ENCODE measurements at places on chromosomes 4 and X. TPM values are rescaled to one million over a fixed set of nuclear protein-coding genes. Genes with fewer than 3 reads are reported as not detected.

The RTL5 gene
- total RNA-seq = 0.14 TPM

DNA sequence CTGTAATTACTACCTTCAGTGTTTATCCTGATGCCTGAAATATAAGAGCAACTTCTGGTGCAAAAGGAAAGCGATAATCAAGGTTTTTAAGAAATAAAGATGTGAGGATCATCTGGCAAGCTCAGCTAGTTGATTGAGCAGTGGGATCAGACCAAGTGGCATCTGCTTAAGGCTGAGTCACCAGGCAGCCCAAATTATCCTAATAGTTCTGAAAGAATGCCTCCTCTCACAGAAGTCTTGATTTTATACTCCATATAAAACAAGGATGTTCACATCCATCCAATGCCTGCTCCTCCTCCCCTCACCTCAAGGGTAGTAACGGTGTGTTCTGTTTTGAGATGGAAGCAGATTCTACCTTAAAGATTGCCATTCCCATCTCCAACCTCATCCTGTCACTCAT, 134.5 kb upstream of the RASGEF1B start:
- no peak for DNase-seq

The SH3BP2 gene
- 37.4 TPM for total RNA-seq

DNA sequence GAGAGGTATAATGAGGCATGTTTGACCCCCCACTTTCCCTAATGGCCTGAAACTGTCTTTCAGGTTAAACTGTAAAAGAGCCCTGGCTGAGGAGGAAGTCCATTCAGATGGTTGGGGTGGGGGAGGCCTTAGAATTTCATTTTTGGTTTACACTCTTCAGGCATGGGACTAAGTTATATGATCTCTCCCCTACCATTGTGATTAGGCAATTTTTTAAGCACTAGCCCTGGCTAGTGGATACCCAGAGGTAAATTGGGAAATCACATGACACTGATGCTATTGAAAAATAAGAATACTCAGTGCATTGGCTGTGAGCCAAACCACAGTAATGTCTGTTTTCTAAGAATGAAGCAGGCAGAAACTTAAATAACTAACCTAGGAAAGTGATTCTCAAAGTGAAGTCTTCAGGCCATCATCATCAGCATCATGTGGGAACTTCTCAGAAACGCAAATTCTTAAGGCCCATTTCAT, 149.7 kb downstream of the RRAGB start:
- DNase-seq = no peak

GRCh38 chr4:1329408-1330371, 17.3 kb upstream of the UVSSA start:
- DNase-seq = peak; percentile 69

- DNase-seq = no peak
Observed at GRCh38 chrX:116226665-116227484, 56.3 kb downstream of the AGTR2 start.

GRCh38 chr4:109966891-109967481, 54.3 kb downstream of the EGF start:
- DNase-seq = no peak

The MAGEA11 gene
- total RNA-seq = not detected

DNA sequence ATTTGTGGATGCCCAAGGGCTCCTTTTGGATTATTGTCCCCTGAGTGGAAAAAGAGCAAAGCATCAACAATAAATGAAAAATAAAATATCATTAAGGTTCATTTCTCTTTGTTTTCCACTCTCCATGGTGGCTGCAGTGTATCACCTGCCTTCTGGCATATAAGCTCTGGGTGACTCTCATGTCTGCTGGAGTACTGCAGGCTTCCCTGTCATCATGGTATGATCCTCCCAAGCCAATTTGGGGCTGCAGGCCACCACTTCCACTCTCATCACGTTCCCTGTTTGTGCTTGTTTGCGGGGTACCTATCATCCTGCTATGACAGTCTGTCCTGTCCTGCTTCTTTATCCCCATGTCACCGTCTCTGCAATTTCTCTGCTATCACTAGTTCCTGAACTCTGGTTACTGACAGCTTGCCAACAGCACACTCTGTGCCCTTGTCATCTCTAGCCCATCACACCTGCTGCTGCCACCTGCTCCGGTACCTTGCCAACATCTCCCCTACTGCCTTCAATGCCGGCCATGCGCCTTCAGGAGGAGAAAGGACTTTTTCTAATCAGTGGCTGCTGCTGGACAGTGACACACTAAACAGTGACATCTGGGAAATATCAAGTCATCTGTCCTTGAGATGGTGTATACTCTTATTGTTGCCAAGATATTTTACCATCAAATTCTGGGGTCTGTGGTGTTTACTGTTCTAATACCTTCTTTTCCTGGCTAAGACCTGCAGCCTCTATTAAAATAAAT, 23.0 kb upstream of the FGF5 start:
- no peak for DNase-seq

- DNase-seq = no peak
Observed at GRCh38 chr4:138561276-138561880, 319.2 kb upstream of the SLC7A11 start.

DNA sequence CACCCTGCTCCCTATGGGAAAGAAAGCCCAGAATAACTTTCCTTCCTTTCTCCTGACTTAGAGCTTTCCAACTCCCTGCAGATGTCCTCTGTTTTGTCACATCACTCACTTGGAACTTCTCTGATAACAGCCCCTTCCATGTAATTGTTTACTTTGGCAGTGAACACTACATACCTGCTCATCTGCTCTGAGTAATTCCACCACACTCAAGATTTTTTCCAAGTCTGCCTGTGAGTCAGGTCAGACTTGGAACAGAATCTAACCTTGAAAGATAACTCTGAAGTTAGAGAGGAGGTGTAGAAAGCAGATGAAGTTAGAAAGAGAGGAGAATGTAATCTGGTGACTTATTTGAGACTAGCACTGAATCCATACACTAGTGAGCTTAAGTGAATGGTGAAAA, 7.4 kb downstream of the MAGEB10 start:
- peak; percentile 84 for DNase-seq

The FDCSP gene
- not detected for total RNA-seq

DNA sequence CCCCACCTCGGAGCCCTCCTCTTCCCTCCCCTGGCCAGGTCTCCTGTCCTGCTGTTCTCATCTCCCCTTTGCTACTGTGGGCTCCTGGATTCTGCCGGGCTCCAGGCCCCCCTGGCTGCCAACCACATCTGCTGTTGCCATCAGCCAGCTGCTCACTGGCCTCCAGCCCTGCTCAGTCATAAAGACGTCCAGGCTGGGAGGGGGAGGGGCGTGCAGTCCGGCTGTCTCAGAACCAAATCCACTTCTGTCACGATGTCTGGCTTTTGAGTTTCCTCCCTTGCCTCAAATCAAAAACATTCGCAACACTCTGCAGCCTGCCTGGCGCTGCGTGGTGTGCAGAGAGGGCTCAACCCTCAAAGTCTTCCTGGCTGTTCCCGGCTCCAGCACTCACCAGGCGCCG, 7.1 kb downstream of the RASL11B start:
- DNase-seq = no peak

GRCh38 chrX:1205681-1206611, 6.5 kb downstream of the CRLF2 start:
- peak; percentile 94 for DNase-seq

- DNase-seq = no peak
Observed at GRCh38 chrX:66013194-66013816, 26.6 kb downstream of the VSIG4 start.

- no peak for DNase-seq
Observed at GRCh38 chrX:41407816-41408215, 39.3 kb upstream of the NYX start.

The GAB3 gene
- 0.83 TPM for total RNA-seq

- DNase-seq = no peak
Observed at GRCh38 chrX:119605464-119606279, 552 bp downstream of the NKRF start.

The NPY1R gene
- 1.4 TPM for total RNA-seq

DNA sequence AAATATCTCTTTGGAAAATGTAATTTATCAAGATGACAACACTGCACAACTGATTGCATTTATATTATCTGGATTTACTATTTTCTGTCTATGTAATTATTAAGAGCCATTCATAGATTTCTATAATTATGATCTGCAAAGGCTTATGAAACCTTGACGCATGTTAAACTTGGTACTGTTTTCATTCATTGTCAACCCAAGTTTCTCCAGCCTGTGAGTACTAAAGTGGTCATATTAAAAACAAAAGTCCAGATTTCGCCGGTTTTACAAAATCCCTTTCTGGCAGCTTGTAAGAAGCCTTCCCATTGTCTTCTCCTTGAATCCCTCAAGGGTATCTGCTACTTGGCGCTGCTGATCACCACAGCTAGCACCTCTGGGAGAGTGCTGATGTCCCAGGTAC, 19.7 kb upstream of the GRPR start:
- DNase-seq = no peak

The ARMCX2 gene
- 31.3 TPM for total RNA-seq

GRCh38 chr4:168881781-168882420, 128.2 kb downstream of the CBR4 start:
- no peak for DNase-seq

GRCh38 chr4:126106658-126107057, 791.9 kb downstream of the FAT4 start:
- DNase-seq = no peak

GRCh38 chr4:184347251-184348239, 126.8 kb downstream of the IRF2 start:
- peak; percentile 8 for DNase-seq

All from A172 (cell line).